ENCODE measurements at places on chromosomes 3 and 15.
A peak's percentile ranks its signal among the peaks of the same experiment; 100 is the strongest.

- DNase-seq, result no peak
Observed at GRCh38 chr3:127208483-127209100, 15.7 kb downstream of the PRR23E start.

DNA sequence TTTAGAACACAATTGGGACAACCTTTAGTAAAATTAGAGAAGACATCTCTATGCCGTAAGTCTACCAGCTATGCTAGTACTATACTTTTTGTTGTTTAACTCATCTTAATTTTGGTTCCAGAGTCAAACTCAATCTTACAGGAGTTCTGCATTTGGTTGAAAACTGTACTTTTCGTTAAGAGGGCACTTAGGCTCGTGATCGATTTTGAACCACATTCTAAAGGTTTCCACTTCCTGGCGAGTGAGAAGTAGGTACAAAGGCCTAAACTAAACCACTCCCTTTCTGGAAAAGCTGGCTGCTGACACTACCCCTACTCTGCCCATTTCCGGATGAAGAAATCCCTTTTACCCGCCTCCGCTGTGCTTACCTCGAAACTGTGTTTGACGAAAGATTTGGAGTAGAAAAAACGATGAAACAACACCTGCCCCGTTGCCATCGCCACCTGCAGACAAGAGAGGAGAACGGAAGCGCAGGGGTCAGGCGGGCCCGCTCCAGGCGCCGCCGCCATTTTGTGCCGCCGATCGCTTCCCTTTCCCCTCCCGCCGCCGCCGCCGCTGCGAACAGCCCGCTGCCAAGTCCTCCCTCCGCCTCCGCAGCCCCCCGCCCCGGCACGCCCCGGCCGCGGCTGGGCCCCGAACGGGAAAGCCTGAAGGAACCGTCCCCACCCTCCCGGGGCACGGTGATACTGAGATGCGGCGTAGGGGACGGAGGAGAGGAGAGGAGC is 748 bp downstream of the CCNL1 start:
- DNase-seq, result peak; percentile 71

GRCh38 chr3:13188975-13189374 is 115.7 kb upstream of the IQSEC1 start:
- no peak for DNase-seq

GRCh38 chr3:179526989-179527391 is 35.7 kb upstream of the ACTL6A start:
- DNase-seq, result no peak

DNA sequence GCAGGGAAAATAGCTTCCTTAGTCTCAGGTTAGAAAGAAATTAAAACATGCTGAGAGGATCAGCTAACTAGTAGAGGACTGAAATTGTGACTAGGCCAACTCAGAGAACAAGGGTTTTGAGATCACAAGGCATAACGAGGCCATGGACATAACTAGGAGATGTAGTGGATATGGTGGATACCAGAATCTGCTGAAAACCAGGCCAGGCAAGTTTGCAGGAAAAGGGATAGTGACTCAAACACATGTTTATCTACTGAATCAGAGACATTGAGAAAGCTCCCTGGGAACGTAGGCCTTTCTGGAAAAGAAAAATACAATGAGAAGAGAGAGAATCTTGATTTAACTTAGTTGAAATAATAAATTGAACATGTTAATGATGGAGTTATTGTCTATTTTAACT is 326.5 kb upstream of the GBE1 start:
- DNase-seq, result no peak

- peak; percentile 59 for DNase-seq
Observed at GRCh38 chr15:72230197-72231065, 559 bp downstream of the PKM start.

GRCh38 chr15:58671186-58671585 is 78.3 kb downstream of the ADAM10 start:
- no peak for DNase-seq
